Renal cortical epithelial cell (primary cell): ENCODE measurements at places on chromosomes 4 and X. TPM values are rescaled to one million over a fixed set of nuclear protein-coding genes. Genes with fewer than 3 reads are reported as not detected.

DNA sequence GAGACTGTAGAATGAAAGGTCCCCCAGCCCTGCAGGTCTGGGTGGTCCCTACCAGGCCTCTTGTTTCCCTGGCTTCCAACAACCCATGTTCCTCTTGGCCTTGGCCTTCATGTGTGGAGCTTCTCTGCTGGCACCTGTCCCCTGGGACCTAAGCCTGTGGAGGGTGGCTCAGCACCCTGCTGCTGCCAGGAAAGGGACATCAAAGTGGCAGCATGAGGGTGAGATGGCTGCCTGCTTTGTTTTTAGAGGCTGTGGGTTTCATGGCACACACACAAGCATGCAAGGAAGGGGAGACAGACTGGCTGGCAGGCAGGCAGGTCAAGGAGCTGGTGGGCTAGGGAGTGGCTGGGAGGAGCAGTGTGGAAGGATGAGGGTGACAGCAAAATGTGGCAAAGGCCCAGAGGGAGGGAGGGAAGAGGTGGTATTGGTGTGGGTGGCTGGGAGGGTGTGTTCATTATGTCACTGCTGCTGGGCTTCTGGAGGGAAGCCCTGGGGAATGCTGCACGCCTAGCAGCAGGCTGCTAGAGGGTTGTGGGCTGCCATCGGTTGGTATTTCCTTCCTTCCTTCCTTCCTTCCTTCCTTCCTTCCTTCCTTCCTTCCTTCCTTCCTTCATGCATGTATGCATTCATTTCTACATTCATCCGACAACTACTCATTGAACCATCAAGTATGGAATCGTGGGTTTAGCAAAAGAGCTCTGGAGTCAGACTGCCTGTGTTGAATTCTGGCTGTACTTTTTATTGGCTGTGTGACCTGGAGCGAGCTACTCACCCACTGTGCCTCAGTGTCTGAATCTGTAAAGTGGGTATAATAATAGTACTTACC, 128.7 kb upstream of the PJA1 start:
- DNase-seq = no peak

- no peak for DNase-seq
Measured at GRCh38 chrX:97845451-97845850, 961.7 kb downstream of the RPA4 start.

RAB39B gene
- under 0.01 and 0.35 TPM in 2 replicates for total RNA-seq

RAI2 gene
- 0.15 TPM in 1 of 2 replicates, not detected in the other for total RNA-seq

SPRY1 gene
- total RNA-seq = 7.9 and 8.0 TPM in 2 replicates

DNA sequence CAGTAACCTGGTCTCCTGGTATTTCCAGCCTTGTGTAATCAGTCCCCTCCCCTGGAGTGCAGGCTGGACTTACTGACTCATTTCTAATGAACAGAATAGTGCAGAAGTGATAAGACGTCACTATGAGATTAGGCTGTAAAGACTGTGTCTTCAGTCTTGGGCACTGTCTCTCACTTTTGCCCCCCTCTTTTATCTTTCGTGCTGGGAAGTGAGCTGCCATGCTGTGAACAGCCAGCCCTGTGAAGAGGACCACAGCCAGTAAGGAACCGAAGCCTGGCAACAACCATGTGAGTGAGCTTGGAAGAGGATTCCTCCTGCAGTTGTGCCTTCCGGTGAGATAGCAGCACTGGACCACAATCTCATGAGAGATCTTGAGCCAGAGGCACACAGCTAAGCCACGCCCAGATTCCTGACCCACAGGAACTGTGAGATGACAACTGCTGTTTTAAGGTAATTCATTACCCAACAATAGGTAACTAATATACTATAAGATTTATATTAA, 67.5 kb upstream of the GPR34 start:
- DNase-seq = peak; percentile 80

DNA sequence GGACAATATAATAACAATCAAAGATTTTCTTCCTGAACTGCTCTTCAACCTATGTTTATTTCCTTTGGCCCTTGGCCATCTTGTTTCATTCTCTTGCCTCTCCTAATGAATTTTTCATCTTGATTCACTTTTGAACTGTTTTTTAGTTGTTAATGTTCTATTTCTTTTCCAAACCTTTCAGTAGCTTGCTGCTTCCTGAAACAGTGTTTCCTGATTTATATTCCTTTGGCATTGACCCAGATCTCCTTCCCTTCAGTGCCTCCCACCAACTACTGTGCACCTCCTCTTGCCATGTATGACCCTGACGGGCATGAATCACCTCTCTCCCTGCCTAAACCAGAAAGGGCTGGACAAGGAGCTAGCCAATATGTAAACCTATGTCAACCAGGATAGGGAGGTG, 25.6 kb upstream of the SPP1 start:
- DNase-seq = peak; percentile 97

GRCh38 chr4:118373614-118374255, 20.9 kb upstream of the PRSS12 start:
- no peak for DNase-seq

DNA sequence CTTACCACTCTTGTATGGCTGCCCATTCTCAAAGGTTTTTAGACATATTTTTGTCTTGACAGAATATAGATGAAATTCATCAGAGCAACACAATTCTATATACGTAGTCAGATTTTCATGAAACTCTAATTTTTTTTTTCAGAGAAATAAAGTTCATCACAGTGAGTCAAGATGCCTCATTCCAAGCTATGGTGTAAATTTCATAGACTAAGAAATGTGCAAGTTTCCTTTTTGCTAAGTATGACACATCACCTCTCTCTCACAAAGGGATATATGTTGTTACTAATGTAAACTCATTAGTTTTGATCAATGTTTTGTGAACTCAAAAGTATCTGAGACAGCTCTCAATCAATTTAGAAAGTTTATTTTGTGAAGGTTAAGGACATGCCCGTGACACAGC, 60.4 kb upstream of the ATXN3L start:
- DNase-seq = no peak

DNA sequence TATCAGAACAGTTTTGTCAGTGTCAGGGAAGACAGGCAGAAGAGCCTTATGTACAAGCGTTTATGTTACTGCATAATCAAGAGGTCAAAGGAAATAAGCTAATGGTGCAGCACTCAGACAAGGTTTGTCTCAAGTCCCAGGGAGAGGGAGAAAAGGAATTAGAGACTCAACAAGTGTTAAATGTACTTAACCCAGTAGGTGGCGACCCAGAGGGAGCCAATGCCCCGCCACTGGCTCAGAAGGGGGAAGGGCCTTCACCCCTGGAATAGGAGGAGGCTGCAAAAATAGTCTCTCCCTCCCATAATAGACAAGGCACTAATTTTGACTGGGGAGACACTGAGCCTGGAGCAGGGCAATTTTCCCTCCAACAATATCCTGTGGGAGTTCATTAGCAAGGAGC, 14.1 kb upstream of the PAPSS1 start:
- no peak for DNase-seq

PRSS12 gene
- total RNA-seq = 2.0 and 10.8 TPM in 2 replicates

CT47B1 gene
- not detected in 2 replicates for total RNA-seq

ATP7A gene
- 6.6 and 14.1 TPM in 2 replicates for total RNA-seq

ADGRG4 gene
- under 0.01 TPM in 1 of 2 replicates, not detected in the other for total RNA-seq

- DNase-seq = no peak
Measured at GRCh38 chrX:71000139-71000538, 68.0 kb downstream of the SNX12 start.

DNA sequence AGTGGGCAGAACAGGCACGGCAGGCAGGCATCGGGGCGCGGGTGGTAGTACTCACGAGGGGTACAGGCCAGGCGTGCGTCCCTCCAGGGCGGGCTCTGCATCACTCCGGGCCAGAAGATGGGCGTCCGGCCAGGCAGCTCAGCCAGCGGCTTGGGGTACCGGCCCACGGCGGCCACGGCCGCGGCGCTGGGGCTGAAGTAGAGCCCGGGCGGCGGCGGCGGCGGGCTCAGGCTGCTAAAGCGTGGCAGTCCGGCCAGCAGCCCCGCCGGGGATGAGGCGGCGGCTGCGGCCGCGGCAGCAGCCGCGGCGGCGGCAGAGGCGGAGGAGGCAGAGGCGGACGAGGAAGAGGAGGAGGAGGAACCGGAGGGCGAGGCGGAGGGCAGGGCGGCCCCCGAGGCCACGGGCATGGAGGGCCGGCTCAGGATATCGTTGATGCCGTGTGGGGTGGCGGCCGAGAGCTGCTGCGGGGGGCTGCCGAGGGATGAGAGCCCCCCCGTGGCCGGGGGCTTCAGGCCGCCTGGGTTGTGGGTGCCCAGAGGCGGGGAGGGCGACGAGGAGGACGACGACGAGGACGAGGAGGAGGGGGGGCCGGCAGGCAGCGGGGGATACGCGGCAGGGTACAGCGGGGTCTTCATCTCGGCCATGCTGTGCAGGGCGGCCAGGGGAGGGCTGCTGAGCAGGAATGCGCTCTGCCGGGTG, 1.4 kb downstream of the NKX6-1 start:
- no peak for DNase-seq

GRCh38 chr4:94406668-94407437, 44.9 kb upstream of the PDLIM5 start:
- DNase-seq = peak; percentile 86

DNA sequence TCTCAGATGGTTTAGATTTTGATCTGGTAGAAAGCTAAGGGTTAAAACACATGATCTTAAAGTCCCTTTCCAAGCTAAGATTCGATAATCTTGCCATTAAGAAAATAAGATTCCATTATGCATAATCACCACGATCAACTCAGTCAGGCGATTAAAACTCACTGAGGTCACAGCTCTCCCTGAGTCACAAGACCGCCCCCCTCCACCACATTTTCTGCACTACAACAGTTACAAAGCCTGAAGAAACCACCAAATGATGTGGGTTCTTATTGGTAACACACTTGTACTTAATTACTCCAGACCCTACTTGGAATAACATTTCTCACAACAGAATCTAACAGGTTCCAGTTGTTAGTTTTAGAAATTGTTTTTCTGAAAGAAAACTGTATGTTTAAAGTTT, 62.8 kb downstream of the SH3KBP1 start:
- peak; percentile 88 for DNase-seq

DNA sequence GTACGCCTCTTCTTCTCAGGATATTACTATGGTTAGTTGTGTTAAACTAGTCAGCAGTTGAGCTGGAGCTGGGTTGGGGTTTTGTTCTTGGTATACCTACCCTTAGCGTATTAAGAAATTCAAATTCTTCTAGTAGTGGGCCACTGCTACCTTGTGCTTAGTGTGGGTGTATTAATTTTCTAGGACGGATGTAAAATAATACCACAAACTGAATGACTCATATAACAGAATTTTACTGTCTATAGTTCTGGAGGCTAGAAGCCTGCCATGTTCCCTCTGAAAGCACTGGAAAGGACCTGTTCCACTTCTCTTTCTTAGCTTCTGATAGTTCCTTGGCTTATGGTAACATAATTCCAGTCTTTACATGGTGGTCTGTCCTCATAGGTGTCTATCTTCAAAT, 1274.7 kb downstream of the ADGRL3 start:
- DNase-seq = no peak

BTK gene
- not detected in 2 replicates for total RNA-seq

MGAT4D gene
- not detected in 2 replicates for total RNA-seq

- DNase-seq = peak; percentile 55
Measured at GRCh38 chr4:73922766-73923630, 53.8 kb downstream of the CXCL1 start.

DNA sequence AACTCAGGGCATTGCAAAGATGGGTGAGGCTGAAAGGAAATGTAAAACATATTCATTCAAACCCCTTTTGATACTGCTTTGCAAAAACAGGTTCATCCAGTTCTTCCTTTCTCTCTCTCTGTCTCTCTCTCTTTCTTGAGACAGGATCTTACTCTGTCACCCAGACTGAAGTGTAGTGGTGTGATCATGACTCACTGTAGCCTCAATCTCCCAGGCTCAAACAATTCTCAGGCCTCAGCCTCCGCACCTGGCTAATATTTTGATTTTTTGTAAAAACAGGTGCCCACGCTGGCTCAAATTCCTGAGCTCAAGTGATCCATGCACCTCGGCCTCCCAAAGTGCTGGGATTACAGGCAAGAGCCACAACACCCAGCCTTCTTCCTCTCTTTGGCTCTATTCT, 15.6 kb upstream of the DCHS2 start:
- DNase-seq = peak; percentile 84

TMEM47 gene
- 32.6 and 209 TPM in 2 replicates for total RNA-seq

APELA gene
- not detected in 2 replicates for total RNA-seq

GRCh38 chr4:108107101-108107500, 61.6 kb downstream of the LEF1 start:
- no peak for DNase-seq

DNA sequence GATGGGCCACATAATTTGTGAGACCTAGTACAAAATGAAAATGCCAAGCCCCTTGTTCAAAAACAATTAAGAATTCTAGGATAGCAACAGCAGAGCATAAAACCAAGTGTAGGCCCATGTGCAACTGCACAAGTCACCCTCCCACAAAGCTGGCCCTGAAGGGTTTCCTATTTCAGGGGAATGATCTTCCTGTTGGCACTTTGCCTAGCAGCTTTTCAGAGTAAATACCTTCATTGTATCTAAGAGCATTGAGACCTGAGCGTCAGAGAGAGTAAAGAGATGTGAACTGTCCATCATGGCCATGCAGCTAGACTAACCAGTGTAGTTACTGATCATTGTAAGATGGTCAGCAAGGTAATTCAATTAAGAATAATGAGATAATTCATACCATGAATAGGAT, 113.6 kb downstream of the CNKSR2 start:
- peak; percentile 15 for DNase-seq

GRCh38 chr4:1907848-1908525, 36.8 kb downstream of the NSD2 start:
- no peak for DNase-seq

GRCh38 chrX:119273420-119274192, 37.5 kb downstream of the PGRMC1 start:
- peak; percentile 54 for DNase-seq

- no peak for DNase-seq
Measured at GRCh38 chr4:112753333-112753732, 116.4 kb downstream of the LARP7 start.

DNA sequence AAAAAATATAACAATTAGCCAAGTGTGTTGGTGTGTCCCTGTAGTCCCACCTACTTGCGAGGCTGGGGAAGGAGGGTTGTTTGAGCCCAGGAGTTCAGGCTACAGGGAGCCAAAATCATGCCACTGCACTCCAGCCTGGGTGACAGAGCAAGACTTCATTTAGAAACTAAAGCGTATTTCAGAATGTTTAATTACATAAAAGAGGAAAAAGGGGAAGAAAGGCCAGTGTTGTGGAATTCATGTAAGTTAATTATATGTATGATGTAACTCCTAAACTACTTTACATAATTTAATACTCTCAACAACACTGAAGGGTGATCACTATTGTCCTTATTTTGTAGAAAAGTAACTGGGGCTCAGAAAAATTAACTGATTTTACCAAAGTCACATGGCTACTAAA, 67.2 kb upstream of the HOPX start:
- DNase-seq = no peak

MAGEE2 gene
- not detected in 2 replicates for total RNA-seq

MAMLD1 gene
- 0.40 and 0.52 TPM in 2 replicates for total RNA-seq

- DNase-seq = peak; percentile 88
Measured at GRCh38 chrX:79630033-79631009, 263.2 kb upstream of the ITM2A start.

DNA sequence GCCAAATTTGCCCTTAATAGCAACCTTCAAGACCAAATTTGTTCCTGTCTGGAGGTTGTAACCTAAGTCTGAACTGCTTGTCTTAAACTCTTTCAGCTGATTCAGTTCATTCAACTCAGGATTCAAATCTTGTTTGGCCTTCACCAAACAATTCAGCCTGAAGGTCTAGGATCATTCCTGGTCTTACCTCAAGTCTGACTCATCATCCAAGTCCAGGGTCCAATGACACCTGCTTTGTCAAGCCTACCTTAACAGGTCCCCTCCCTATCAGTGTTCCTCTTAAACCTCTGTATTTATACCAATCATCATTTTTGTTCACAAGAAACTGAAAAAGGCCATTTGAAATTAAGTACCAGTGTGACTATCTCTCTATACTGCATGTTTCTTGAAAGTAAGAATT, 237.8 kb downstream of the PPP1R2C start:
- DNase-seq = no peak
